ENCODE measurements at places on chromosomes 7 and 10. TPM values are rescaled to one million over a fixed set of nuclear protein-coding genes. Genes with fewer than 3 reads are reported as not detected.

PRR15 gene
- polyA plus RNA-seq = not detected

PDE1C gene
- polyA plus RNA-seq = not detected

UCN3 gene
- polyA plus RNA-seq = not detected

UPK3B gene
- 0.17 TPM for polyA plus RNA-seq

TBXAS1 gene
- polyA plus RNA-seq = 11.3 TPM

OLAH gene
- not detected for polyA plus RNA-seq

FFAR4 gene
- polyA plus RNA-seq = not detected

DBNL gene
- 138 TPM for polyA plus RNA-seq

ACSL5 gene
- polyA plus RNA-seq = 94.4 TPM

C7orf57 gene
- not detected for polyA plus RNA-seq

NT5C2 gene
- polyA plus RNA-seq = 56.6 TPM

CLEC2L gene
- not detected for polyA plus RNA-seq

PRKAR2B gene
- polyA plus RNA-seq = 0.05 TPM

TRIM4 gene
- polyA plus RNA-seq = 21.3 TPM

HYCC1 gene
- 19.7 TPM for polyA plus RNA-seq

SRI gene
- 318 TPM for polyA plus RNA-seq

CHST3 gene
- polyA plus RNA-seq = not detected

PARD3 gene
- polyA plus RNA-seq = 0.08 TPM

SEMA3C gene
- polyA plus RNA-seq = not detected

Data from CD4-positive, CD25-positive, alpha-beta regulatory T cell (primary cell).